Activated T-helper 1 cell treated with anti-CD3 and anti-CD28 coated beads, Interleukin-2, amount 50 U/mL, for 16 hours (primary cell): ENCODE measurements at places on chromosomes 6 and 20.

DNA sequence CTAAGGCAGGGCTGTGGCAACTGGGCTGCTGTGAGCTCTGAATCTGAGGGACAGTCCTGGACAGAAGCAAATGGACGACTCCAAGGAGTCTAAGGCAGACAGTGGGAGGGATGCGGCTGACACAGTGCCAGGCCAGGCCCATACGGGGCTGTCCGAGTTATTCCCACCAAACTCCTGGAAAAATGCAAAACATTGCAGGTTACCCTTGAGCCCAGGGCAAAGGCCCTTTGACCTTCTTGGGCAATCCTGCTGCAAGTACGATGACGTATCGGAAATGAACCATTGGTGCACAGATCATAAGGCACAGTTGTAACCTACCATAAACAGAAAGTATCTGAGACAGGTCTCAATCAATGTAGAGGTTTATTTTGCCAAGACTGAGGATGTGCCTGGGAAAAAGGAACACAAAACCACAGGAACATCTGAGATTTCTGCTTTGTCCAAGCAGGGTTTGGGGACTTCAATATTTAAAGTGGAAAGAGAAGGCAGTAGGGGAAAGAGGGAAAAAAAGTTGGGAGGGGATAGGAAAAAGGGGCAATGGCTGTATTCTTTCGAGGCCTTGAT is 118.9 kb downstream of the DACT2 start:
- no peak for DNase-seq

DNA sequence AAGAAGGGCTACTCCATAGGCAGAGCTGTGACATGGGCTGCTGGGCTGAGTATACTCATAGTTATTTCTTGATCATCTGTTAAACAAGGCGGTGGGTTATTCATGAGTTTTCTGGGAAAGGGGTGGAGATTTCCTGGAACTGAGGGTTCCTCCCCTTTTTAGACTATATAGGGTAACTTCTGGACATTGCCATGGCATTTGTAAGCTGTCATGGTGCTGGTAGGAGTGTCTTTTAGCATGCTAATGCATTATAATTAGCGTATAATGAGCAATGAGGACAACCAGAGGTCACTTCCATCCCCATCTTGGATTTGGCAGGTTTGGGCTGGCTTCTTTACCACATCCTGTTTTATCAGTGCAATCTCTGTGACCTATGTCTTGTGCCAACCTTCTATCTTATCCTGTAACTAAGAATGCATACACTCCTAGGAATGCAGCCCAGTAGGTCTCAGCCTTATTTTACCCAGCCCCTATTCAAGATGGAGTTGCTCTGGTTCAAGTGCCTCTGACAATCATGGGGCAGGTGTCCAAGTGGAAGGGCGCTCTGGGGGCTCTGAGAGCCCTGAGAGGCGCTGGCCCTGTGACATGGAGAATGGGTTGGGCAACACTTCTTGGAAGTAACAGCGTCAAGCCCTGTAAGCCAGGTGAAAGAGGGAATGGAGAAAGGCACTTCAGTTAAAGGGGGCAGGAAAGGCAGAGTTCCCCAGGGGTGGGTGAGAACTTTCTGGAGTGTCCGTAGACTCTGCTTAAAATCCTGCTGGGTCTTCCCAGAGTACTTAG is 354.2 kb upstream of the SULF2 start:
- DNase-seq = no peak

DNA sequence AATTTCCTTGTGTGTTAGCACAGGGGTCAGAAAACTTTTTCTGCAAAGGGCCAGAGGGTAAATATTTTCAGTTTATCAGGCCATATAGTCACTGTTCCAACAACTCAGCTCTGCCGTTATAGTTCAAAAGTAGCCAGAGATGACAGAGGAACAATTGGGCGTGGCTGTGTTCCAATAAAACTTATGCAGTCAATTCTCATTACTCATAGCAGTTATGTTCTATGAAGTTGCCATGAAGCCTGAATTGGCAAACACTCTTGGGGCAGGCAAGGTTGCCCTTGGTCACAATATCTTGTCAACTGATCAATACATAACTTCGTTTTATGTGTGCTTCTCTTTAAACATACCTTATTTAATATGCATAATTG is 304.2 kb downstream of the TFAP2C start:
- no peak for DNase-seq

DNA sequence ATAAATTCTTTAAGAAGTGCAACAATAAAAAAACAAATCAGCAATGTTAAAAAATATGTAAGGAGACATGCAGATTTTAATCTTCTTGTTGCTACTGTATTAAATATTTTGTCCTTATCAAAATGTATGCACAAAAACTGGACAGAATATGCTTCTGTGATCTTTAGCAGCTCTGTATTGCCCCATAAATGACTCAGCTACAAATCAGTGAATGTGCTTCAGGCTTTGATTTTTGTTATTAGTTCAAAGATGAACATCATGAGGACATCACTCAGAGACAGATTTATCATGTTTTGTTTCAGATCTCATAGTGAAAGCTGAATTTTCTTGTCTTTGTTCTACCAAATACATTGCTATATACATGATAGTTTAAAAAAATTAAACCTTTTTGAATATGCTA is 312.4 kb downstream of the GRIK2 start:
- DNase-seq = no peak

DNA sequence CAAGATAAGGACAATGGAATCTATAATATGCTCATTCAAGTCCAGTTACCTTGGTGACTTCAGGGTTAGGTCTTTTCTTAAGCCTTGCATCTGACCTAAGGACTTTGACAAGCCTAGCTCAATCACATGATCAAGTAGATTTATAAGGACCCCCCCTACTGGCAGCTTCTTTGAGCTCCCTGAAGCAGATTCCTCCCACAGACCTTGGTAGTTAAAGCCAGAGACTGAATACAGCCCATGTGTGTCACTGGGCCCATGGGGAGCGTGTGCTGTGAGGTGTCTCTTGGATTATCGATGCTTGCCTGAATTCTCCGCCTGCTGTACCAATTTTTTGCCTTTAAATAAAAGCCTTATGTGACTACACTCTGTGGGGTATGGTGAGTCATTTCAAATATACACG is 372.7 kb upstream of the RGS17 start:
- no peak for DNase-seq
